ENCODE measurements at places on chromosomes 11 and 22.

DNA sequence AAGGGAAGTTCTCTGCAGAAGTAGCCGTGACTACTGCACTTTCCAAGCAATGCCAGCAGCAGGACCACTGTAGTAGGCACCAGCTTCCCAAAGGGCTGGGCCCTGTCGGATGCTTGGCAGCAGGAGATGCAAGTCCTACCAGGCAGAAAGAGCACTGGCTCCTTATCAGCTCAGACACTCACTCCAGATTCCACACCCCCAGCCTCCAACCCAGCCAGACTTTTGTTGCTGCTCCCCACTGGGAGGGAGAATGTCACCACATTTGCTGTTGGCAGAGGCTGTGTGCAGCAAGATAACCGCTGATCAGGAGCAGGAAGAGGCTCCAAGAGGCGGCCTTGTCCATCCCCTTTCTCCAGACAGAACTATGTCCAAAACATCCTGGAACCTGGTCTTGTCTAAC lies 118.7 kb downstream of the C11orf58 start:
- DNase-seq = peak; percentile 86

DNA sequence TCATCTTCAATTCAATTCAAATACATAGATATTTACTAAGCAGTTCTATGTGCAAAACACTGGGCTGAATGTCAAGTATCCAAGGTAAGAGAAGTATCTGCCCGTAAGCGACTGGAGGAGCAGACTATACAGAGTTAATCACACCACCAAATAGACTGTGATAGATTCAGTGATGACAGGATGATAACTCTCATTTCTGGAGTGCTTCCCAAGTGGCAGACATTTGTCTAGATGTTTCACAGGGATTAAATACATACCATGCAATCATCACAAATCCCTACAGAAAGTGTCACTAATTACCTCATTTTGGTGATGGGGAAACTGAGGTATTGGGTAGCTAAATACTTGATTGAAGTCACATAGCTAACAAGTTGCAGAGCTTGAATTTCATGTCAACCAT lies 508.7 kb upstream of the TENM4 start:
- DNase-seq = no peak

GRCh38 chr11:9073466-9074225 lies 17.8 kb downstream of the SCUBE2 start:
- DNase-seq = no peak

DNA sequence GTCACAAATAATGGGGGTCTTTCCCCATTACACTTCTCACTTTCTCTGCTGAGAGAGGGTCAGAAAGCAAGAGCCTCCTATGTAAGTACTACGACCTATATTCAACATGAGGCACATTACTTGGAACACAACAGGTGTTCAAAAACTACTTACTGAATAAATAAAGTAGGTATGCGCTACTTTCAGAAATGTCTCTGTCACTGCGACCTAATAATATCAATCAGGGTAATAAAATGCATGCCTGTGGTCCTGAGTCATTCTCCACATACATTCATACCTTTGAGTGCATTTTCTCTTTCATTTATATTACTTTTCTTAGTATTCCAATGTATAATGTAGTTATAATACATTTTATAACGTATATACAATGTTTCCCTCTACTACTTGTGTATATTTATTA lies 838.9 kb downstream of the DLG2 start:
- DNase-seq = no peak

- no peak for DNase-seq
These were observed 148.0 kb upstream of the B3GAT1 start for GRCh38 chr11:134560066-134560465.

GRCh38 chr11:102868339-102868738 lies 6.4 kb downstream of the MMP12 start:
- DNase-seq = no peak

- no peak for DNase-seq
These were observed 16.2 kb downstream of the CREB3L1 start for GRCh38 chr11:46293641-46294103.

GRCh38 chr11:30426781-30427180 lies 103.9 kb downstream of the ARL14EP start:
- no peak for DNase-seq

DNA sequence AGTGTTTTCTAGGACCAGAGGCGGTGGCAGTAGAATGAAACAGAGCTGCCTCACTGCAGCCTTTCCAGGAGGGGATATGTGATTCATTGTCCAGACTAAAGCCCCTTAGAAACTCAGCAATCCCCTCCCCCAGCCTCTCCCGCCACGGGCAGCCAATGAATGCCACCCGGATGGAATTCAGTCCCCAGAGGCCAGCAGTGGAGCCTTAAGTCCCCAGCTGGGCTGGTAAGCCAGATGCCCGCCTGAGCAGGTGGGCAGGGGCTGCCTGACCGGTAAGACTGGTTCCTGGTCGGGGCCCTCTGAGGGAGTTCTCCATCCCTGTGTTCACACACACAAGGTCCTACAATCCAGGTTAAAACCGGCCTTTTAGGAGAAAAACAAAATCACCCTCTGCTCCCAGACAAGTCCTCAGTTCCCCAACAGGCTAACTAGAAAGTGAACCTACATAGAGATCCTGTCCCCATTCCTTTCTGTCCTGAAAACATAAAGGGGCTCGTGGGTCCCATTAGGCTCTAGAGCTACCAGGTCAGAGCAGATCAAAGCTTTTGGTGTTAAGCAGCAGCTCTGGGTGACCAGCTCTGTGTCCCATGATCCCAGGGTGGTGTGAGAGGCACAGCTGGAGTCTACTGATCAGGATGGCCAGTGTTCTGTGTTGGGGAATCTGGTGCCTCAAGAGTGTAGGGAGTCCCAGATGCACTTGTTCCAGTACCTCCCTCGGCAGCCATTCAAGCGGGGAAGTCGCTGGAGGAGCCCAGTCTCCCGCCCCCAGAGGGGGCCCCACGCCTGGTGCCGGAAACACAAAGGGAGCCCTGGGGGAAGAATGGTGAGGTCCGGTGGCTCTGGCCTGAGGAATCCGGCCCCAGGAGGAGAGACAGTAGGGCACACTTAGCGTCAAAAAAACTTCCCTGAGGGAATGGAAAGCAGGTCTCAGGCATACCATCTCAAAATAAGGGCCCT lies 2.6 kb downstream of the PATZ1 start:
- peak; percentile 41 for DNase-seq

- no peak for DNase-seq
These were observed 43.3 kb downstream of the PARVA start for GRCh38 chr11:12420706-12421105.

GRCh38 chr11:59815754-59816153 lies 5.2 kb upstream of the MRPL16 start:
- DNase-seq = no peak

DNA sequence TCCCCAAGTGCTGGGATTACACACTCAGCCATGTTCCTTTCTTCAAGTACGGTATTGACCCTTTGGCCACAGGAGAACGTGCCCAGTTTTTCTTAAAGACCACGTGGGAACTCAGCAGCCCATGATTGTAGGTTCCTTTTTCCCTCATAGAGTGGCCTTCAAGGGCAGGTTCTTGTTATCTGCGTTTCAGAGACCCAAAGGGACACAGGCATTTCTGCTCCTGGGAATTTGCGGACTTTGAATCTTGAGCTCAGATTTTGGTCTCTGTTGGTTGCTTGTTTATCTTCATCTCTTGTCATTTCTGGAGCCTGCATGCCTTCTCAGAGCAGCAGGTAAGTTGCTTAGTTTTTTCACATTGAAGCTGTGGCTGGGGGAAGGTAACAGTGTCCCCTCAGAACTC lies 12.0 kb downstream of the MARK2 start:
- DNase-seq = no peak
